ENCODE measurements at places on chromosomes 2 and 18.

- no peak for DNase-seq
These were observed 392.5 kb downstream of the FIGN start for GRCh38 chr2:163343316-163343715.

- DNase-seq = no peak
These were observed 42.7 kb downstream of the SOCS6 start for GRCh38 chr18:70331456-70332097.

DNA sequence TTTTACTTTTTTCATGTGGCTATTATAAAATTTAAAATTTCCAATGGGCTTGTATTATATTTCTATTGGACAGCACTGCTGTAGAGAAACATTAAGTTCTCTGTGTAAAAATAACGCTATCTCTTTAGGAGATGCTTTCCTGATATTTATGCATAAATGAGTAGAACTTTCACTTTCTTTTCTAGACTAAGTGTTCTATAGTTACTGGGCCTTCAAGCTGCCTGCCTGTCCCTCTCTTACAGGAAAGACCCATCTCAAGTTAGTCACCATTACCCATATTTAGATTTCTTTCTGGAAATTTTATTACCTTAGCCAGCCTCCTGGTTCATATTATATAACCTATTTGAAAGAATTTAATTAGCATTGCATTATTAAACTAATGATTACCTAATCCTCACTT is 4.8 kb downstream of the ITGA4 start:
- DNase-seq = no peak

- DNase-seq = no peak
These were observed 15.5 kb downstream of the ASPRV1 start for GRCh38 chr2:69945941-69946340.

GRCh38 chr18:61545281-61546245 is 212.3 kb downstream of the CDH20 start:
- DNase-seq = no peak

- DNase-seq = no peak
These were observed 449.8 kb downstream of the NRXN1 start for GRCh38 chr2:50582164-50582563.

GRCh38 chr18:70469916-70470315 is 181.1 kb downstream of the SOCS6 start:
- DNase-seq = peak; percentile 74

DNA sequence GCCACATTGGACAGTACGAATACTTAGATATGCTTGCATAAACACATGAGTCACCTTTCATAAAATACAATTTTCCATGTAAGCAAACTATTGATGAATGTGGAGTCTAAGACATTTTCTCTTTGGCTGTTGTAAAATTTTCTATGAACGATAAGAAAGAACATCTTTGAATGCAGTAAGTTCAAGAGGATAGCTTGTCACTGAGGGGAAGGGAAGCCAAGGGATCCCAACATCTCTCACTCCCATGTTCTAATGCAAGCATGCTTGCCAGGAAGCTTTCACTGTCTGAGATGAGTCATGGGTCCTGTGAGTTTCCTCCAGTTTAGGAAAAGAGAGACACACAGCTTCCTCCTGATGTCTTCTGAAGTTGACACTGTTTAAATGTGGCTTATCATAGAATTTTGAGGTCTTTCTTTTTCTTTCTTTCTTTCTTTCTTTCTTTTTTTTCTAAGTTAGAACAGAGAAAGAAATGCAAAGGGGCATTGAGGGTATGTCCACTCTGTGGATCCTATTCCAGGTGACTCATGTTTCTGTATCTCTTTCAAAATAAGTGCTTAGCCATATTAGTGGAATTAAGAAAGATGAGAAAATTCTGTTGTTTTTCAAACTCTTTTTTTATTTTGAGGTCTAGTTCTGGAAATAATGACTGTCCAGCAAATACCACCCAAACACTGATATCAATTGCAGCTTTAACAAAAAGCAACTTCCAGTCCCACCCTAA is 146.6 kb downstream of the RDH14 start:
- peak; percentile 81 for DNase-seq

- peak; percentile 36 for DNase-seq
These were observed at the start of gene FHOD3 for GRCh38 chr18:36297417-36298125. FHOD3 (plus strand) TSS chr18:36297713; CDS start chr18:36297836, 123 bp downstream.
